ENCODE measurements at places on chromosomes 1 and 21. TPM values are rescaled to one million over a fixed set of nuclear protein-coding genes. Genes with fewer than 3 reads are reported as not detected.

DNA sequence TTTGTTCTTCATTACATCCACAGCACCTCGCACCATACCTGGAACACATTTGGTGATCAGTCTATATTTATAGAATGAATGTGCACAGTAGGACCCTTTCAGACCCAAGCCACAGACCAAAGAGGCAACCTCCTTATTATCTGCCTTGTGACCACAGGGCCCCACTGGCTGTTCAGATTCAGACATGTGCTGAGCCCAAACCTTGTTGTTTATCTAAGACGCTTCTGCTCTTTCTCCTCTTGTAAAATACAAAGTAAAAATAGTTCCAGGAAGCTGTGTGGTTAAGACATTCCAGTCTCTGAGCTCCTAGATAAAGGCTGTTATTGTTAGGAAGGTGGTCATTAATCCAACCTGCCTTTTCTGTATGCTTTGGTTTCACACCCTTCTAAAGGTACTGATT, 3.6 kb upstream of the SCMH1 start:
- peak; percentile 33 for DNase-seq

Gene MPZ
- total RNA-seq: 0.39 TPM

- DNase-seq: peak; percentile 48
Observed at GRCh38 chr1:59672851-59673572, 141.7 kb upstream of the HOOK1 start.

GRCh38 chr1:159817276-159818041, 9.2 kb upstream of the SLAMF8 start:
- peak; percentile 61 for DNase-seq

DNA sequence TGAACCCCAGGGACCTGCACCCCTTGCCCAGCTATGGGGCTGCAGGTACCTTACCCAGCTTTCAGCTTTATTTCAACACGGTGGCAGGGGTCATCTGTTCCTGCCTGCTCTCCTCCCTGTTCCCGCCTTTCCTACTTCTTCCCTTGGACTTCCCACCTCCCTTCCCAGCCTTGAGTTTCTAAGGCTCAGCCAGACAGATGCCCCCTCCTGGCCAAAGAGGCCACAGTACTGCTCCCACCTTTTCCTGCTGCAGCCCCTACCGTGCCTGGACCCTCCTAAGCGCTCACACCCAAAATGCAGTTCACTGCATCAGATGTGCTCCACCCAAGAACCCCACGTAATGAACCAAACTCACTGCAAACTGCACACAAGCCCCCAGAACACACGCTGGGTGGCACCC, 7.7 kb downstream of the NOC2L start:
- peak; percentile 40 for DNase-seq

Gene TSSK3
- total RNA-seq: 0.90 TPM

DNA sequence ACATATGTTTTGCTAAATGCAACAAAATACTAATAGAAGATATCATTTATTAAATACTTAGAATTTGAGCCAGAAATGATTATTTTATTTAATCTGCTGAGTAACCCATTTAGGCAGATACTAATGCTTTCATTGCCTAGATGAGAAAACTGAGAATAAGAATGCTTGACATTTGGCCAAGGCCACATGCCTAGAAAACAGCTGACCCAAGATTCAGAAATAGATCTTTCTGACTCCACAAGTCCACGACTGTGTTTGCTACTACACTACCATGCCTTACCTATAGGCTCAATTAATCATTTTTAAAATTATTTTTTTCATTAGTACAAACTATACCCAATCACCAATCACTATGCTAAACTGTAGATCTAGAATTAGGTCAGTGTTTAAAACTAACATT, 129.7 kb downstream of the ATP1B1 start:
- no peak for DNase-seq

Gene PTPN14
- 6.2 TPM for total RNA-seq

- no peak for DNase-seq
Observed at GRCh38 chr1:100616121-100616621, 78.2 kb downstream of the GPR88 start.

GRCh38 chr1:244439391-244440032, 12.2 kb downstream of the ADSS2 start:
- DNase-seq: no peak

DNA sequence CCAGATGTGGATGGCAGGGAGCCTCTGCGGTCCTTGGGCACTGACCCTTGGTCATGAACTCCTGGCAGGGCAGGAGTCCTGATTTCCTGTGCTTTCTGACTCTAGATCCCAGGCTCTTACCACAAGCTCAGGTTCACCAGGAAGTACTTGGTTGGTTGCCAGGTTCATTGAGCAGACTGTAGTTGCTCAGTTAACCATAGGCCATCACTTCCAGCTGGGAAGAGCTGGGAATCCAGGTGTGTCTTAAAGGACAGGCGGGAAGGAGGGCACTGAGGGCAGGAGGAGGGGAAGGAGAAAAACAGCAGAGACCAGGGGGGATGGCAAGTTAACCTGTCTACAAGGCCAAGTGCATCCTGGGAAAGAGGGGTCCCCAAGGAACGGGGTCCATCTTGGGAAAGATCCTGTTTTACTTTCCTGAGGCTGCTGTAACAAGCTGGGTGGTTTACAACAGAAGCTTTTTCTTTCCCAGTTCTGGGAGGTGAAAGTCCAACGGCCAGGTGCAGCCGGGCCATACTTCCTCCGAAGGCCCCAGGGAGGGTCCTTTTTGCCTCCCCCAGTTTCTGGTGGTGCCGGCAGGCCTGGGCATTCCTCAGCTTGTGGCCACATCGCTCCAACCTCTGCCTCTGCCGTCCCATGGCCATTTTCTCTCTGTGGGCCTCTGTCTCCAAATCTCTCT, 11.6 kb downstream of the KCNAB2 start:
- DNase-seq: no peak

Gene CD34
- total RNA-seq: not detected

GRCh38 chr1:5948681-5949005, 43.6 kb downstream of the NPHP4 start:
- DNase-seq: no peak

GRCh38 chr1:59057796-59058195, 239.1 kb upstream of the FGGY start:
- no peak for DNase-seq
